NCI-H226 (cell line): ENCODE measurements at places on chromosomes 13 and 19.

GRCh38 chr13:80131204-80131603, 209.7 kb downstream of the SPRY2 start:
- no peak for DNase-seq

DNA sequence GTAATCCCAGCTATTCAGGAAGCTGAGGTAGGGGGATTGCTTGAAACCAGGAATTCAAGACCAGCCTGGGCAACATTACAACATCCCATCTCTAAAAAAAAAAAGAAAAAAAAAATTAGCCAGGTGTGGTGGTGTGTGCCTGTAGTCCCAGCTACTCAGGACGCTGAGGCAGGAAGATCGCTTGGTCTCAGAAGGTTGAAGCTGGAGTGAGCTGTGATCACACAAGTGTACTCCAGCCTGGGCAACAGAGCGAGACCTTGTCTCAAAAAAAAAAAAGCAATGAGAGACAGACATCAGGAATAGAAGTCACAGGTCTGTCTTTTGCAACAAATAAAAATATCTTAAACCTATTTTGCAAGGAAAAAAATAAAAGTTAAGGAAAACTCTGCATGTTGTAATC, 23.3 kb downstream of the TMEM38A start:
- no peak for DNase-seq

DNA sequence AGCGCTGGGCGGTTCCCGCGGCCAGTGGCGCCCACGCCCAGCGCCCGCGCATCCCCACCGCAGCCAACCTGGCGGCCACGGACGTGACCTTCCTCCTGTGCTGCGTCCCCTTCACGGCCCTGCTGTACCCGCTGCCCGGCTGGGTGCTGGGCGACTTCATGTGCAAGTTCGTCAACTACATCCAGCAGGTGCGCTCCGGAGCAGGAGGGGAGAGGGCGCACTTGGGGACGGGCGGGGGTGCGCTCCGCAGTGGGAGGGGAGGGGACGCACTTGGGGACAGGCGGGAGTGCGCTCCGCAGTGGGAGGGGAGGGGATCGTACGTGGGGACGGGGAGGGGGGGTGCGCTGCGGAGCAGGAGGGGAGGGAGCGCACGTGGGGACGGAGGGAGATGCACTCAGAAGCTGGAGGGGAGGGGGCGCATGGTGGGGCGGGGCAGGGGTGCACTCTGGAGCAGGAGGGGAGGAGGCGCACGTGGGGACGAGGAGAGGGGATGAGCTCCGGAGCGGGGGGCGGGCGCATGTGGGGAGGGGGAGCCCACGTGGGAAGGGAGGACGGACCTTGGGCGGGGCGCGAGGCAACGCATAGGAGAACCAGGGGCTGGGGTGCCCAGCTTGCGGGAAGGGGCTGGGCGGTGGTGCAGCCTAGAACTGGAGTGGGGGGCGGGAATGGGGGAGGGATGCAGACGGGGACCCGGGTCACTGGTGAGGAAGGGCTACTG, 1.5 kb downstream of the KISS1R start:
- DNase-seq = no peak

DNA sequence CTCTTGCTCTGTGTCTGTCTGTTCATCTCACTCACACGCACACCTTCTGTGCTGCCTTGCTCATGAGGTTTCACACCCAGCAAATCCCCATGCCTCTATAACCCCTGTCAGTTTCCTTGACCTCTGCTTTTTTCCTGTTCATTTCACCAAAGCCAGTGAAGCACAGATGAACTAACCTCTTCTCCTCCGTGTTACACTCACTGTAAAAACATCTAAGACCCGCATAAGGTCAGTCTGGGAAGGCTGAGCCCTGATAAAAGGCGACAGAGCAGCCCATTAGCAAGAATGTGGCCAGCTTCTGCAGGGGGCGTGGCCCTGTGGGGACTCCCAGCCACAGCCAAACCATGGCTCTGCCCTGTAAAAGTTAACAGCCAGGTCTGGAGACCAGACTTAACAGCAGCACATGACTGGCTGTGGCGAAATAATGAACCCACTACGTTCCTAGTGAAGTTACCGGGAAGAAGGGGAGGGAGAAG, 42.8 kb upstream of the NPAS1 start:
- peak; percentile 81 for DNase-seq

- no peak for DNase-seq
These were observed 359.6 kb downstream of the FOXO1 start for GRCh38 chr13:40306817-40307216.

DNA sequence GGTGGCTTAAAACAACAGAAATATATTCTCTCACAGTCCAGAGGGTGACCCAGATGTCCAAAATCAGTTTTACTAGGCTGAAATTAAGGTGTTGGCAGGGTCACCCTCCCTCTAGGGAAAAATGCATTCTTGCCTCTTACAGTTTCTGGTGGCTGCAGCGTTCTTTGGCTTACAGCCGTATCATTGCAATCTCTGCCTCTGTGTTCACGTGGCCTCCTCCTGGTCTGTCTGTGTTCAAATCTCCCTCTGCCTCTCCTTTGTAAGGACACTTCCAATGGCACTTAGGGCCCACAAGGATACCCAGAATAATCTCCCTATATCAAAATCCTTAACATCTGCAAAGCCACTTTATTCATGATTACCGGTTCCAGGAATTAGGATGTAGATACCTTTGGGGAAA, 21.1 kb downstream of the KCTD12 start:
- no peak for DNase-seq
